NCI-H187 treated with DMSO at 0.1 percent for 48 hours (cell line): ENCODE measurements at places on chromosomes 1 and 21.
A peak's percentile ranks its signal among the peaks of the same experiment; 100 is the strongest.

- DNase-seq = no peak
These were observed 153.7 kb downstream of the HHIPL2 start for GRCh38 chr1:222394224-222394623.

DNA sequence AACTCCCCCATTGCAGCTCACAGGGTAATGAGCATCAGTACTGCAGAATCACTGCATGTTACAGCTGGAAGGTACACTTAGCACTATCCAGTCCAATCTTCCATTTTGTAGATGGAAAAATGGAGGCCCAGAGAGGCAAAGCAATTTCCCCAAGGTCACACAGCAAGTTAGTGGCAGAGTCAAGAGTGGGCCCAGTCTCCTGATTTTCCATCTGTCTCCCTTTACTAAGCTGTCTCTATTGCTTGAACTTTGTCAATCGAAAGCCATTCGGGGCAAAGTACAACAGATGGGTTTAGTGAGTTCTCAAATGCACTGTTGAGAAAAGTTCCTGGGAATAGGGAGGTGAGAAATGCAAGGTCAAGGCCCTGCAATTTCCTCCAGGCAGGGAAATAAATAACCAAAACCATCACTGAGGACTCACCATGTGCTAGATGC is 50.4 kb upstream of the IFFO2 start:
- no peak for DNase-seq

DNA sequence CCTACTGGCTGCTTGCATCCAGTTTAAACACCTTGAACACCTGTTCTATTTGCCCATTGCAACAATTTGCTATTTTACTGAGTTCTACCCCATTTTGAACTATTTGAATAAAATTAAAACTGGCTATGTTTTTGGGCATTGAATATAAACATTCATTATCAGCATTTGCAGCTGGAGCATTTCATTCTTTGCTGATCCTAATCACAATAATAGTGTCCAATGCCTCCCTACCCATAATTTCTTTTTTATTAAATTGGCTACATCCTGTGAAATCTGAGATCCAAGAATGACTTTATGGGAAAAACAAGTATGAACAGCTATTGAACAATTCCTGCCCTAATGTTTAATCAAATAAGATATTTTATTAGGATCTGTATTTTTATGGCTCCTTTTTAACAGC is 447.9 kb downstream of the PLA2G4A start:
- DNase-seq = no peak

DNA sequence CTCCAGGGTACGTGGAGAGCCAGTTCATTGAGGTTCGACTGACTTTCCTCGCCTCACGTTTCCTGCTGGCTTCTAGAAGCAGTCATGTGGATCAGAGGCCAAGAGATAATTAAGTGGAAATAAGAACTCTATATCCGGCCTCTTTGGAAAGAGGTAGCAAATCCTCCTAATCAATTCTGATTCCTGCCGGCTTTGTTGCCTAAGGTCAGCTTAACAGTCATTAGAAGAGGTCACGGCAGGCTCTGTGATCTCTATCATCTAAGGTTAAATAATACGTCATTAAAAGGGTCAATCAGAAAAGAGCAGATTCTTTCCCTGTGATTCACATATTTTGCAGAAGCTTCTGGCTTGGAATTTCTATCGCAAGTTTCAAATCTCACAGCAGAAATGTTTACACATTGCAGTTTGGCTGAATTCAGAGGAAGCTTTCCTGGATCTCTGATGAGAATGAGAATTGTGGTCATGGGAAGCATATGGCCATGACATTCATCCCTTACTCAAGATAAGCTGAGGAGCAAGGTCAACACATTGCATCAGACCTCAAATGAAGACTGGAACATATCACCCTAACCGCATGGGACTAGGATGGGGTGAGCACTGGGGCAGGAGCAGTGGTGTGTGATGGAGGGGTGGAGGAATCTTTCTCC is 189.4 kb downstream of the PBX1 start:
- DNase-seq = no peak

GRCh38 chr21:42238185-42238934 is 19.4 kb downstream of the ABCG1 start:
- DNase-seq = no peak

GRCh38 chr1:158049853-158050252 is 56.4 kb downstream of the KIRREL1 start:
- no peak for DNase-seq

DNA sequence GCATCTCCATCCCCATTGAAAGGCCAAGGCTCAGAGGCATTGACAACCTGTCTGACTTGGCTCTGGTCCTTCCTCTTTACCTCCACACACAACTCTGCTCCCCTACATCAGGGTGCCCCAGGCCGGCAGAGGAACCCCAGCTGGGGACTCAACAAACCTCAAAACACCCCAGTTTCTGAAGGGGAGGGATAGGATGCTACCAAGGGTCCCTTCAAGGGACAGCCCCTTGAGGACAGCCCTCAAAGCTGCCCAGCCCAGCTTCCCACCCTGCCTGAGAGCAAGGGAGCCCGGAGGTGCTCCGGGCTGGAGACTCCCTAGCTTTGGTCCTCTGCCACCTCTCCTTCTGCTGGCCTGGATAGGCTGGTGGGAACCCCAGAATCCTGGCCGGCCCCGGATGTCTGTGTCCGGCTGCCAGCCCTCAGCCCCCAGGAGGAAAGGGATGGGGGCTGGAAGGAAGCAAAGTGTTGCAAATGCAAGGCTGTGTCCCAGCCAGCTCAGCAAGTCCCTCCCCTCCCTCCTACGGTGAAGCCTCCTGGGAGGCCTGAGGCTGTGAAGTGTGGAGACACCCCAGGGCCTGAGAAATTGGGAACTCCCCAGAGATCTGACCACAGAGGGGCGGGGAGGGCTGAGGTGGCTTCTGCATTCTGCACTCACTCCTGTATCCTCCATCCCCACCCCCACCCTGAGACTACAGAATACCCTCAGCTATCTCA is 1.1 kb upstream of the MARCKSL1 start:
- DNase-seq = no peak

GRCh38 chr1:111227851-111228747 is 586 bp downstream of the CHI3L2 start:
- no peak for DNase-seq

DNA sequence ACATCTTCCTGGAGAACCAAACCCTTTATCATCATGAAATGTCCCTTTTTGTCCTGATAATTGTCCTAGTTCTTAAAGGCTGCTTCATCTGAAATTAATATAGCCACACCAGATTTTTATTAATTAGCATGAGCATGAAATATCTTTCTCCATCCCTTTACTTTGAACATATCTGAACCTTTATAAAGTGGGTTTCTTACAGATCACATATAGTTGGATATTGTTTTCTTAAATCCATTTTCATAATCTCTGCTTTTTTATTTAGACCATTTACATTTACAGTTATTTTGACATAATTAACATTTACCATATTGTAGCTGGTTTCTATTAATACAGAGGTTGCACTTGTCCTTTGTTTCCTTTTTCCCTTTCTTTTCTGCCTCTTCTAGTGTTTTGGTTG is 17.2 kb downstream of the SHCBP1L start:
- no peak for DNase-seq

DNA sequence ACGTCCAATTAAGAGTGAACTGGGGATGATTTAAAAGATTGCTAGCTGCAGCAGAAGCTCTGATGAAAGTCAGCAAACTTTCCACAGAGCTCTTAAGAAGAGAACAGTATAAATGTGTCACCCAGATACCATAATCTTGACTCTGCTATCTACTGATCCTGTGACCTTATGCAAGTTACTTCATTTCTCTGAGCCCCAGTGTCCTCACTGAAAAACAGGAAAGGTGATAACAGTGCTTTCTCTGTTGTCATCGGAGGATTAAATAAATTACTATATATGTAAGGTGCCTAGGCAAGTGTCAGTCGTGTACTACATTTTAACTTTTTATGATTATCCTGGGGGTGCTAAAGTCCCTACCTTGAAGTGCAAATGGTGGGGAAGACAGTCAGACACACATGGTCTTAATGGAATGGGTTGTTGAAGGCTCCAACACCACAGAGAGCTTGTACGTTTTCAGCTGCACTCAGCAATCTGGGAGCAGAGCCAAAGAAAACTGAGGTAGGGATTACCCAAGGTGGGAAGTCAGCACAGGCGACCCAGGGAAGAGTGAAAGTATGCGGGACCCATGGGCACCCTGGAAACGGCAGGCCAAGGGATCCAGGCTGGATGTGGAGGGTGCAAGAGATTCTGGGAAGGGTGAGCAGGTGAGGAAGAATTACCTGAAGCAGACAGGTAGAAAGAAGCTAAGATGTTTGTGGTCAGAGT is 82.8 kb downstream of the DTL start:
- DNase-seq = no peak

DNA sequence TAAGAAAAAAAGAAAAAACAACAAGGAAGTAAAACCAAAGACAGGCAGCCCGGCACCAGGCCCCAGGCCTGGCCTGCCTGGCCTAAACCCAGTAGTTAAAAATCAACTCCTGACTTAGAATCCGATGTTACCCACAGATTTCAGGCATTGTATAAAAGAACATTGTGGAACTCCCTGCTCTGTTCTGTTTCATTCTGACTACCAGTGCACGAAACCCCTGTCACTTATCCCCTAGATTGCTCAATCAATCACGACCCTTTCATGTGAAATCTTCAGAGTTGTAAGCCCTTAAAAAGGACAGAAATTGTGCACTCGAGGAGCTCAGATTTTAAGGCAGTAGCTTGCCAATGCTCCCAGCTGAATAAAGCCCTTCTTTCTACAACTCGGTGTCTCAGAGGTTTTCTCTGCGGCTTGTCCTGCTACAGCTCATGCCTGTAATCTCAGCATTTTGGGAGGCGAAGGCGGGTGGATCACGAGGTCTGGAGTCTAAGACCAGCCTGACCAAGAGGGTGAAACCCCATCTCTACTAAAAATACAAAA is 15.6 kb upstream of the MYOCOS start:
- no peak for DNase-seq

DNA sequence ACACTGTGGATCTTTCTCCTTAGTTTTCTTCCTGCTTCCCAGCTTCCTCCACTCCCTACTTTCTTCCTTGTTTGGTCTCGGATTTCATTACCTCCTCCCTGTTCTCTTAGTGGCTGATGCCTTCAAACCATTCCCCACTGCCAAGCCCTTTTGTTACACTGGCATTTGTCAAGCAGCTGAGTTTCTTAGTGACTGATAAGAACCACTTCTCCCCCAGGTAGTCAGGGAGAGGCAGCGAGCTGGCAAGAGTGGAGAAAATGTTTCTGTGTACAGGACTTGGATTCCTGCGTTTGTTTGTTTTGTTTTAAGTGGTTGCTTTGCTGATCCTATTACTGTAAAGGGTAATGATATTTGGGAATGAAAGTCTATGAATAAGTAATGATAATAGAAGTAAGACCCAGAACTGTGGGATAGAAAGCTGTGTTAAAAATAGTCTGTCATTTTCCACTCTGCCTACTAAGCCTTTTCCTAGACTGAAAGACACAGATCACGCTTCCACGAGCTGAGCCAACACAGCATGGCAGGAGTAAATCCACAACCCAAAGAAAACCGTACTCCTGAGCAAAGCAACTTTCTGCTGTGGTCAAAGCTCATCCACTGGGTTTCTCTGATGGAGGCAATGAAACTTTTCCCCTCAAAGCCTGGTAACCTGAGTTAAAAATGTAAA is 10.1 kb upstream of the SERTAD4 start:
- peak; percentile 23 for DNase-seq

DNA sequence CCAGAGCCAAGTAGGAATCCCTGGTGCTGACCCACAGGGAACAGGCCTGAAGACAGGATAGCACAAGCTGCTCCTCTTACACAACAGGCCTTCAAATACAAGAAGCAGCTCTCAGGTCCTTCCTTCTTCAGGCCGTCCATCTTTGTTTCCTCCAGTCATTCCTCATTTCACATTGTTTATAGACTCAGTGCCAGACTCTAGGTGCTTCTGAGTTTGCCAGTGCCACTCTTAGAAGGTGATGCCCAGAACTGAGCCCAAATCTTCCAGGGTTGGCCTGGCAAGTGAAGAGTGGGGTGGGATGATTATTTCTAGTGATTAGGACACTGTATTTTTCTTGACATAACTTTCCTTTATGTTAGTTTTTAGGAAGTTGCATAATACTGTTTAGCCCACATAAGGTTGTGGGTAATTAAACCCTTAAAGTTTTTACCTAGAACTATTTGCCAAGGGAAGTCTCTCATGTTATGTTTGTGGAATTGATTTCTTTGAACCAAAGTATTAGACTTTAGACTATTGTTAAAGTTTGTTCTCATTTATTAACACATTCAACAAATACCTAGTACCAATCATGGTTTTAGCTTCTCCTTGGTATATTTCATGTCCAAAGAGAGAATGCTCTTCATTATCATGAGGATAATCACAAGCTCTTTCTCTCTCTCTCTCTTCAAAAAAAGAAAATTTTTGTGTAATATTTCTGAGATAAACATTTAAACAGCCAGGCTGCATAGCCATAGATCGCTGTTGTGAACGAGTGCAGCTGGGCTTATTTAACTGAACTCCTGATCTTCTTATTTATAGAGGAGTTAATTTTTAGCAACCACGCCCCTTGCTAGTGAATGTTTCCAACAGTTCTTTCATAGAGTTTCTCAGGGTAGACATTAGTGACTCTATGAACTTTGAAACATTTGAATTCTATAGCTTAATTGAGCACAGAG is 47.7 kb downstream of the PGM1 start:
- no peak for DNase-seq

DNA sequence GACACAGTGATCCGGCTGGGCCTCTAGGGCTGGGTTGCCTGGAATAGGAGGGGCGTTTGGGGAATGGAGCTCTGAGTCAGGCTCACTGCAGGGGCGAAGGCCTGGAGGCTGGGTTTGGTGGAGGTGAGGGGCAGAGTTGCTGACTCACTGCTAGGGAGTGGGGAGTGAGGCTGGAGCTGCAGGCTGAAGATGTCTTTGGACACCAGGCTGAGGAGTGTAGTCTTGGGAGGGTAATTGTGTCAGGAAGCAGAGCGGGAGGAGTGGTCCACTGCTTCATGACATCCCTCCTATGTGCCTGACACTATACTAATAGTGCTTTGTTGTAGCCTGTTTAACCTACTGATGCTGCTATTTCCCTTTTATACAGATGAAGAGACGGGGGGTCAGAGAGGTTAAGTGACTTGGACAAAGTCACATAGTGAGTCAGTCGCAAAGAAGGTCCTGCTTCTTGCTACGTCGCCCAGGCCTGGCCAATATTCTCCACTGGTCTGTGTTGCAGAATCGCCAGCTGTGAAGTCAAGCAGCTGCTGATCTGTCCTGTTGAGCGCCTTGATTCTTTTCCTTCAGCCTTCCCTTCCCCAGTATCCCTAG is 13.6 kb downstream of the ACTL8 start:
- no peak for DNase-seq

GRCh38 chr1:68322837-68323687 is 90.7 kb upstream of the WLS start:
- DNase-seq = peak; percentile 31

- DNase-seq = no peak
These were observed 9.6 kb upstream of the MFN2 start for GRCh38 chr1:11970441-11971185.

- no peak for DNase-seq
These were observed 228.2 kb downstream of the COP1 start for GRCh38 chr1:175978926-175979325.

DNA sequence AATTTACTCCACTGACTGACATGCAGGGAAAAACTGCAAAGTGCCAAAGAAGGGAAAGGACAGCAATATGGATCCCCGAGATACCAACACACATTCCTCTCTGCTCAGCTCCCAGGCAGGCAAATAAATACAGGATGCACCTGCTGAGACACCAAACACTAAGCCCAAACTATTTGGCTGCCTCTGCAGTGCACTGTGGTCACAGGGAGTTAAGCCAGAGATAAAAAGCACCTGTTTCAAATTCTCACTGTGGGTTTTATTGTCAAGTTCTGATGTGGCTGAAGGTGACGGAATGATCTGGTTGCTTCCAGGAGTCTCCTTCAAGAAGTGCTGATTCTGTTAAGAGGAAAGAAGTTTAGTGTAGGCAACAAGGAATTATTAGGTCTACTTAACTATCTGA is 17.7 kb downstream of the TEX38 start:
- DNase-seq = no peak

- no peak for DNase-seq
These were observed 30.9 kb downstream of the TNFSF4 start for GRCh38 chr1:173176246-173176645.
